Stimulated activated CD4-positive, alpha-beta T cell treated with anti-CD3 and anti-CD28 coated beads, TNF-alpha, amount 100 ng/mL, for 1 hour (primary cell): ENCODE measurements at places on chromosomes 16 and 17.

GRCh38 chr17:15490634-15491261 is 23.3 kb upstream of the CDRT4 start:
- no peak for DNase-seq

- no peak for DNase-seq
Observed at GRCh38 chr17:38333635-38334295, 10.0 kb downstream of the GPR179 start.

DNA sequence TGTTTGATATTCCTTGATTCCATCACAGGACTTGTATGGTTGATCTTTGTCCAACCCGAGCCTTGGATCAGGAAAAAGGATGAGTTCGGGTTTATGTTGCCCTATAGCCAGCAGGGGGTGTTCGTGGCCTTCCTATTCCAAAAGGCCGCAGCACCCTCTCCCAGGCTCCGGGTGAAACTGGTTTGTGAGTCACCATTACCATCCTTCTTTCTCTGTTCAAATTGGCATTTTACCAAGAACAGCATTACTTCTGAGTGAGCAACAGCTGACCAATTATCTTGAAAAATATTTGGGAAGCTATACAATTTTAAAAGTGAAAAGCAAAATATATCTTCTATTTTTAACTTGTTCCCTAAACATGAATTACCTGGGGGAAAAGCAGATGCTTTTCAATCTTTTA is 24.3 kb upstream of the KRT20 start:
- peak; percentile 30 for DNase-seq

GRCh38 chr16:52296076-52296475 is 250.9 kb downstream of the TOX3 start:
- DNase-seq: no peak

GRCh38 chr16:4500272-4500671 is 24.1 kb downstream of the HMOX2 start:
- DNase-seq: no peak

DNA sequence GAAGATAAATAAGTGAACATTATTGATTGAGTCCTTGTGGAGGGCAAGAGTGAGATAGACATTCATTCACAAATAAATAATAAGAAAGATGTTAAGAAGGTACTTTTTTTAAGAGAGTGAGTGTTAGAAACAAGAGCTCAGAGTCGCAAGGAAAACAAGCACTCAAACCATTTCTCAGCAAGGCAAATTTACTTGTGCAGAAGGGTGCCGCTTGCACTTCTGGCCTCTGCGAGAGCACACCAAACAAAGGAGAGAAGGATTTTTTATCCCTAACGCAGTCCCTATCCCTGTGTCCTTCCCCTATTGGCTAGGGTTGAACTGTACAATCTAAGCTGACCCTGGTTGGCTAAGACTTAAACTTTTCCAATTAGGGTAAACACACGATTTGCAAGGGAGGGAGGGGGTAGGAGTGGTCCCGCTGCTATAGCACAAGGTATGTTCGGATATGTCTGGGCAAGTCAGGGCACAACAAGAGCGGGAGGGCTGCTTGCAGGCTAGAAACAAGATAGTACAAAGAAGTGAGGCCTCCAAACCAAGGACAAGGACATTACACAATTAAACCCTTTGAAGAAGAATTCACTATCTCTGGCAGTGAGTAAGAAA is 156.2 kb downstream of the PPM1E start:
- DNase-seq: no peak

- no peak for DNase-seq
Observed at GRCh38 chr17:77916703-77917481, 41.6 kb upstream of the TNRC6C start.

GRCh38 chr17:45992904-45993303 is 6.1 kb upstream of the STH start:
- no peak for DNase-seq

GRCh38 chr16:67170168-67170948 is at the start of gene NOL3:
Gene NOL3, plus strand, starts transcription at chr16:67170538.
- no peak for DNase-seq

GRCh38 chr17:36650096-36650775 is 48.9 kb downstream of the MRM1 start:
- DNase-seq: no peak

DNA sequence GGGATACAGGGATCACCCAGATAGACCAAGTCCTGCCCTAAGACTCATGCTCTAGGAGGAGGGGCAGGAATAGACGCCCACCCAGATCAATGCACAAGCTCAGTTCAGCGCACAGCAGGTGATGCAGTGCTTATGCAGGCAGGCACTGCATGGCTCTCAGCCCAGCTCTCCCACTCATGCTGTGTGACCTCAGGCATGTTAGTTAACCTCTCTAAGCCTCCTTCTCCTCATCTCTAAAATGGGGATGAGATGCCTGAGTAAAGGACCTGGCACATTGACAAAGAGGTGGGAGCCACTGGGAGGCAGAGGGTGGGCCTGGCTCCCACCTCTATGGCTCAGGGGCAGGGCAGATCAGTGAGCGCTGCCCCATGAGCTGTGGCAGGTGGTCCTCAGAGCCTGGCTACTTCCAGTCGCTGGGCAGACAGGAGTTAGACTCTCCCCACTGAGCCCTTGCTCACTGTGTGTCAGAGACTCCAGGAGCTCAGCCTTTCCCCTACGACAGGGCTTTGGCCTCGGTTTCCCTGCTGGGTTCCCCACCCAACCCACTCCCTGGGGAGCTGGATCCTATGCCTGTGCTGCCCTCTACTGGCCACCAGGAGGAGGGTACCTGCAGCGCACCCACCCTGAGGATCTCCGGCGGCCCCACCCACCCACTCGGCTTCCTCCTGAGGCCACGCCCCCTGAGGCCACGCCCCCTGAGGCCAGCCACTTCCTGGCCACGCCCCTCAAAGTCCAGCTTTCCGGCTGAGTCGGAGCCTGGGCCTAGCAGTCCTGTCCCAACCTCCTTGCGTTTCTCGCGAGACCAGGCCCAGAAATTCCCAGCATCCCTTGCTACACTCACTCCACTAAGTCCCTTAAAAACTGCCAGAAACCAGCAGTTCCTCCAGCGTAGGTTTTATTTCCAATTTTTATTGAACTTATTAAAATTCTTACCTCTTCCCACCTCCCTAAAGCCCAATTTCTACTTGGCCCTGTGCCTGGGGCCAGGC is 196.1 kb downstream of the GSG1L start:
- DNase-seq: peak; percentile 4

DNA sequence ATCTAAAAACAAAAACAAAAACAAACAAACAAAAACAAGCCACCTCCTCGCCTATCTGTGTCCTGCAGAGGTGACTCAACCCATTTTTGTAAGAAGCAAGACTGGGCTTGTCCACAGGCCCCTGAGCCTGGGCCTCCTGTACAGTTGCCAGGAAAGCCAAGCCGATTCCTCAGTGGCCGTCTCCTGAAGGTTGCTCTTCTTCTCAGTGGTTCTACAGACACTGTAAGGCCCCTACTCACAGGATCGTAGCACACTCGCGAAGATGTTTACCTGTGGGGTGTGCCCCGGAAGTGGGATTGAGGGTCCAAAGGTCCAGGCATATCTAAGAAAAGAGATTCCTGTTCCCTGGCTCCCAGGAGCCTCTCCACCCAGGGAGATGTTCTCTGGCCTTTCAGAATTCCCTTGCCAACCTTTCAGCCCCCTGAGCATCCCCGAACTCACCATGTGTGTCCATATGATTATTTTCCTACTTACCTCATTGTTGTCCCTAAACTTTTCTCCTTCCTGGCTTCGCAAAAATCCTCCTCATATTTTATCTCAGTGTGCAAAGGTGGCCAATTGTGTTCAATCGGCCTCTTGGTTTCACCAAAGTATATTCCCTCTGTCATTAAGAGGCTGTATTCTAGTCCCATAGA is 7.5 kb upstream of the CES3 start:
- no peak for DNase-seq

- peak; percentile 7 for DNase-seq
Observed at GRCh38 chr16:19502395-19503131, 19.3 kb downstream of the GDE1 start.

GRCh38 chr17:77566151-77566550 is 392.4 kb upstream of the TNRC6C start:
- no peak for DNase-seq

DNA sequence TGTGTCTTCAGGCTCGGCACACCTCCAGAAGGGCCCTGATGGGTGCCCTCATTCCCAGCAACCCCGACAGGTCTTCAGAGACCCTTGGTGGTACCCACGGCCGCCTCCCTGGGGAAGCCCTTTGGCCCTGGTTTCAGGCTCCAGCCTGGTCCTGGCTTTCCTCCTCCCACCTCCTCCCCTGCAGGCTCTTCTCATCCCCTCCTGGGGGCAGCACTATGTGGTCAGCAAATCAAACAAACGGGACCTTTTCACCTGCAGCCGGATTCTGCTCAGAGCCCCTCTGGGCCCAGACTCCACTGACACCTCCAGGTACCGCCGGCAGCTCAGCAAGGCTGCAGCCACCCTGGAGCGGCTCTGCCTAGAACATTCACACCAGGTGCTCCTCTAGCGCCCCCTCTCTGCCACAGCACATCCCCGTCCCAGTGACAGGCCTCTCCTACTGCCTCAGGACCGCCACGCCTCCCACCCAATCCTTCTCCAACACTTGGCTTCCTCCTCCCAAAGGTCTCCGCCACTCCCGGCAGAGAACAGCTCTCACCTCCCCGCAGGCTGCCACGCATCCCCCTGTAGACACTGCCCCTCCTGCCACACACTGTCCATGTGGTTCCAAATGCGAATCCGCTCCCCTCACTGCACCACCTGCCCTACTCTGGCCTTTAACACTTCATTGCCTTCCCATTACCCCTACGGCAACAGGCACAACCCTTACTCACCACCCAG is 12.0 kb downstream of the CORO7 start:
- no peak for DNase-seq

DNA sequence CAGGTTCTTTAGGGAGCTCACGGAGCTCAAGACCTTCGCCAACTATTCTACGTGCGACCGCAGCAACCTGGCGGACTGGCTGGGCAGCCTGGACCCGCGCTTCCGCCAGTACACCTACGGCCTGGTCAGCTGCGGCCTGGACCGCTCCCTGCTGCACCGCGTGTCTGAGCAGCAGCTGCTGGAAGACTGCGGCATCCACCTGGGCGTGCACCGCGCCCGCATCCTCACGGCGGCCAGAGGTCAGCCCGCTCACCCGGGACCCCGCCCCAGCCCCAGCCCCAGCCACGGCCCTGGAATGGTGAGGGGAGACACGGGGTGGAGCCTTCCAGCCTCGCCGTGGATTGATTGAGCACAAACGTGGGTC is 13.5 kb downstream of the SARM1 start:
- DNase-seq: no peak

- DNase-seq: no peak
Observed at GRCh38 chr16:69190046-69190588, 3.2 kb downstream of the SNTB2 start.

DNA sequence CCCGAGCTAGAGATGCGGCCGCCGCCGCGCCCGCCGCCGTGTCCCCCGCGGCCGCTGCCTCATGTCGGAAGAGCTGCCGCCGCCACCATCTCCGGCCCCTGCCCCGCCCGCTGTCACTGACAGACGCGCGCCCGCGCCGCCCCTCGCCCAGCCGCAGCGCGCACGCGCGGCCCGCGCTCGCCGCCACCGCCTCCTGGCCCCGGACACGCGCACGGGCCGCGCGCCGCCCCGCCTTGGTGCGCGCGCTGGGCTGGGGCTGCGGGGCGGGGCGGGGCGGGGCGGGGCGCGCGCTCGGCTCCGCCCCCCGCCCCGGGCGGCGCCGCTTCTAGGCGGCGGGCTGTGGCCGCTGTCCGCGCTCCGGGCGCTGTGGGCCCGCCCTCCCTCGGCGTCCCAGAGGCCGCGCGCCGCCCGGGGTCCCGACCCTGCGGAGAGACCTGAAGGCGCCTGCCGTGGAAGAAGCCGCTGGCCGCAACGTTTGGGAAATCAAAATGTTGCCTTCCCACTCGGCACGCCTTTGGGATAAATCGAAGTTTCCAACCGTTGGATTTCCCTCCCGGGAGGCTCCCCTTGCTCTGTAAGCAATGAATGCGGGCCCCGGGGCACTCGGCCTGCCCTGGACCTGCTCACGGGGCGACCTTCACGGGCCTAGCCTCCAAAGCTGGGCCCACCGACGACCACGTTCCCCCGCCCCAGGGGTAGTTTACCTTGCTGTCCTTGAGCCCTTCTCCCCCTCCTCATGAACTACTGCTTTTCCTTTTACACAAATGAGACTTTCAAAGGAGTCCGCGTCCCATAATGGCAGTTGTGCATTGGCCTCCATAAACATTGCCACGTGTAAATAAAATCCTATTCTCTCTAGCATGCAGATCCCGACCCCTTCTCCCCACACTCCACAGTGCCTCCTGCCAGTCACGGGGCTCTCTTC is at the start of gene ADCY9:
ADCY9 (minus strand) TSS at position 118 of the 925 bp plus-strand sequence. CDS start 1,000 bp downstream, outside the sequence.
- peak; percentile 46 for DNase-seq

- no peak for DNase-seq
Observed at GRCh38 chr17:9219631-9220397, 198.5 kb downstream of the NTN1 start.

- no peak for DNase-seq
Observed at GRCh38 chr17:47254403-47254943, 846 bp downstream of the ITGB3 start.
